ENCODE measurements at places on chromosomes 2 and 18.

DNA sequence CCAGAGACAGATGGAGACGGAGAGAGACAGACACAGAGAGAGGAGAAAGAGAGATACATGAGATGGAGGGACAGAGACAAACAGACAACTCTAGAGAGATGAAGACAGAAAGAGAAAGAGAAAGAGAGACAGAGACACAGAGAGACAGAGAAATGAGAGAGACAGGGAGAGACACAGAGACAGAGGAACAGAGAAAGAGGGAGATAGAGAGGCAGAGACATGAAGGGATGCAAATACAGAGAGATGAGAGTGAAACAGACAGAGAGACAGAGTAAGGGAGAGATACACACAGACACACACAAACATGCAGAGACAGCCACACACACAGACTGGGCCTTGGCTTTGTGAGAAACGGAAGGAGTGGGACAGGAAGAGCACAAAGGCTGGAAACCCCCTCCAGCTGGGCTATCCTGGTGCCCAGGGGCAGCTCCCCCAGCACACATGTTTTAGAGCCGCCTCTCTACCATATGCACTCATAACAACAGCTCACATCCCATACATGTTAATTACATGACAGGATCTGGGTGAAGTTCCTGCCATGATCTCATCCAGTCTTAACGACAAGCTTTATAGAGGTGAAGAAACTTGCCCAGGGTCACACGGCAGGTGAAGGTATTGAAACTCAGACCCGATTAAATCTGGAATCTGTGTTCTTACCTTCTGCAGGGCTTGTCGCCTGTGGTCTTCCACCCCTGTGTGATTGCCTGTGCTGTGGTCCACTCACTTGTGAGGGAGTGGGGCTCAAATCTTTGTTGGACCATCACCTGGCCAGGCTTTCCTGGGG is 32.4 kb downstream of the IL18R1 start:
- DNase-seq: no peak

- no peak for DNase-seq
Measured at GRCh38 chr18:65737471-65737955, 13.3 kb upstream of the CDH7 start.

DNA sequence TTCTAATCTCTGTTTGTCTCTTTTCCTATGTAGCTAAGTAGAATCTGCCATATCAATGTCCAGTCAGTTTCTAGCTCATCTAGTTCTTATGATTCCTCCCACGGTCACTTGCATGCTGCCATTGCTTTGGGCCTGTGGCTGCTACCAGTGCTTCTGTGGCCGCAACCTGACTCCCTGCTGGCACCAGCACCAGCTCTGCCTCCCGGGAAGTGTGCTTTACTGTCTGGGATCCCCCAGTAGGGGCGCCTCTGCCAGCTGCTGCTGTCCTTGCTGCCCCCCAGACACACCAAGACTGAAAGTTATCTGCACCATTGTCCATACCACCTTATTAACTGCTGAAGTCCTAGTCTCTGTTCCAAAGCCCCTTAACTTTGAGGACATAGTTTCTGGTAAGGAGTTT is 56.3 kb downstream of the RAPGEF4 start:
- no peak for DNase-seq

- DNase-seq: no peak
Measured at GRCh38 chr2:121072784-121073183, 212.2 kb downstream of the TFCP2L1 start.

GRCh38 chr18:59954755-59955156 is 55.0 kb downstream of the PMAIP1 start:
- DNase-seq: no peak

GRCh38 chr2:185417111-185417510 is 321.5 kb upstream of the FSIP2 start:
- DNase-seq: no peak

GRCh38 chr2:7010391-7011054 is 93.3 kb downstream of the RNF144A start:
- DNase-seq: no peak

DNA sequence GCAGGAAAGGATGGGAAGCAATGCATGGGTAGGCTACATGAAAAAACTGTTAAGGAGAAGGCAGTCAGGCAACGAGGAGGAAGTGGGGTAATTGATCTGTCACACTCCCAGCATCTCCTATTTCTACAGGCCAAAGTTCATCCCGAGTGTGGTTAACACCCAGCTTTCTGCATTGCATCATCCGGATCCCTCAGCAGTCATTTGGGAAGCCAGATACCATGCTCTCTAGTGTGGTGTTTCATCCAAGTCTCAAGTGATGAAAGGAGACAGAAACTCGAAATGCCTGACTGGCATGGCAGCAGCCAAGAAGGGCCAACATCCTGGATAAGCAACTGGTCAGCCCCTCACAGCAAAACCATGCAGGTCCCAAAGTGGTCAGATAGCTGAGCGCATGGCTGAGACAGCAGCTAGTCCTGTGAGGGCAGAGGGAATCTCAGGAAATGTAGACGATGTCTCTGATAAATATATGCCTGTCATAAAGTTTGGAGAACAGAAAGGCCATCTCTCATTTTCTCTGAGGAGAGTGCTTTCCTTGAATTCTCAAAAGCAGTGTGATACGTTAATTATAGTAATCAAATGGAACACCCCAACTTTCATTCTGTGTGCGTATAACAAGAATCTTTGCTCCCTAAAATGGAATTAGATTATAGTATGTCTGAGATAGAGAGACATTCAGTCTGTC is 24.8 kb upstream of the HNRNPA3 start:
- DNase-seq: no peak

DNA sequence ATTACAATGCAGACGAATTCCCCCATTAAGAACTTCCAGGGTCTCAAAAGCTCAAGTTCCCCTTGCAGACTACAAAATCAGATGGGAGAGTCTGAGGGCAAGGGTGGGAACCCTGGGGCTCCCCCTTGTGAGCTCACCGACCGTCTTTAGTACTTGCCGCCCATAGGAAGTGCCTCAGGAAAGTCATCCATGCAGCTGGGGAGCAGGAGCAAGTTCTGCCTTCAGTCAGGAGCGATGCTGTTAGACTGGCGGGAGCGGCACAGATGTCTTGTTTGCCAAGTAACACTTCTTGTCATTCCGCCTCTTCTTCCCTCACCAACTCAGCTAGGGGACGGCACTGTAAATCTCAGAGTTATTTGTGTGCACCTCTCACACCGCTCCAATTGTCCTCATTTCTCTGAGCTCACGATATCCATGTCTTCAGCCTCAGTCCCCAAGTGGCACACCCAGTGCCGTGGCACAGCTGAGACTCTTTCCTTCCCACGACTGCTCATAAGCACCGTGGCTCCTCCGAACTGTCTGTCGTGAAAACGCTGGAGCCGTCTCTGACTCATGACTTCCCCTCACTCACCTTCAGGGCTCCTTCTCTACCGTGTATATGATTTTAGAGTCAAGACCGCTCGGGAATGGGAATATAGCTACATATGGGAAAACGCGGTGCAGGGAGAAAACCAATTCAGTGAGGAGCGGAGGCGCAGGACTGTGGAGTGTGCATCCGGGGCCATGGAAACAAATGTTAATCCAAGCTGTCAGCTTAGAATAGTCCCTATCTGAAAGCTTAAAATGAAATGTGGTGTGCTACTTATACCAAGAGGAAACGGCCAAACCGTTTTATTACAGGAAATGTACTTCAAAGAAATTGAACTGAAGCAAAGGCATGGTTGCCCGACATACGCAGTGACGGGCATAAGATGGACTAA is 34.0 kb downstream of the UXS1 start:
- peak; percentile 54 for DNase-seq

- DNase-seq: no peak
Measured at GRCh38 chr2:112572005-112572404, 12.4 kb upstream of the CHCHD5 start.

DNA sequence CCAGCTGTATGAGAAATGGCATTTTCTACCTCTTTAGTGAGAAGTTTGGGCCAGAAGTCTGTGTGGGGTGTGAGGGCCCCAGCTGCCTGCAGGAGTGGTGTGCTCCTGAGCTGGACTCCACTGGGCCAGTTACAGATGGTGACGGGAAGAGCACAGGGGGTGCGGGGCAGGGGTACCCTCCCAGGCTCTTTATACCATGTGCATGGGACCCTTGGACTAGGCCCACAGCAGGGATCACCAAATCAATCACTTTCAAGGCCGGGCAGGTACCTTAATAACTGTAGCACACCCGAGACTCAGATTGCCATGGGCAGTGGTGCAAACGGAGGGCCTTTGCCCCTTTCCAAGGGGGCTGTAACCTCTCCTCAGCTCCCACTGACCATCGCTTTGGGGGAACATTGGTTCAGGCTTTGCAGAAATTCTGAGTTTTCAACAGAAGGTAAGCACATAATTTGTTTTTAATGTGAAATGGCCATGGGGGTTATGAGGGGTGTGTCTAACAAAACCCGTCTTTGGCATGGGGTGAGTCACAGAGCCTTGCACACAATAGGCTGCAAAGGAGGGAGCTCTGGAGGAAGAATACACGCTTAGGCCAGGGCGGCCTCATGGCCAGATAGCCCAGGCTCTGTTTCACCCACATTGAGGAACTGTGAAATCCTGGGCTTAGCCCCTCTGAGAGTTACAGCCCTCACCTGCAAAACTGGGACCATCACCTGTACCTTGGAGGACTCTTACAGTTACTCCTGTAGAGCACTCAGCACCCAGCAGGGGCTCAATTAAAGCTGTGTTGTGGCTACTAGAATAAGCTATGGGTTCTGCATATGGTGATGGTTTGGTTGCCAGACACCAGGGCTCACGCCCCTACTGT is 141.0 kb upstream of the BCL2L11 start:
- DNase-seq: no peak

GRCh38 chr2:88596141-88596830 is 31.0 kb downstream of the EIF2AK3 start:
- no peak for DNase-seq

GRCh38 chr2:183390109-183390508 is 265.9 kb downstream of the NUP35 start:
- no peak for DNase-seq

DNA sequence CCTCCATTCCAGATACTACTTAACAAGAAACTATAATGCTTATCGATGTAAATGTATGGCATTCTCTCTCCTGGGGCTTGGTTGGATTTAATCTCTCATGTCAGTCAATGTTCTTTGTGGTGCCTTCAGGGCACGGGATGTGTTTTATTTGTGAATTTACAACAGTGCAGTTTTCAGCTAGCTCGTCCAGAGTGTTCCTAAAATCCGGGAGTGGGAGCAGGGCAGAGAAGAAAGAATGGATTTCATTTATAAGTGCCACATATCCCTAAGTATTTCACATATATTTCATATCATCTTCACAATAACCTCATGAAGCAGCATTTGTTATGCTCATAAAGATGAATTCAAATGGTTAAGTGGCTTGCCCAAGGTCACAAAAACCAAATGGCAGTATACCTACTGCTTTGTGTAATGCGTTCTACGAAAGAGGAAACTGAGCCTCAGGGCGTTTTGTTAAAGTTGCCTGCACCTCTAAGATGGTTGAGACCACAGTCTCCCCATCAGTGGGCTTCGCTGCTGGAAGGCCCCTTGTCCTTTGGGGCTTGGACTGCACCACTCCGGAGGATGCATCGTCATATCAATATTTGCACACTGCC is 134.7 kb upstream of the MGAT5 start:
- no peak for DNase-seq

- DNase-seq: no peak
Measured at GRCh38 chr2:178506524-178506923, 26.3 kb downstream of the PLEKHA3 start.

- DNase-seq: no peak
Measured at GRCh38 chr2:121372721-121373353, 87.8 kb upstream of the TFCP2L1 start.

GRCh38 chr2:80363330-80363729 is 58.8 kb upstream of the LRRTM1 start:
- DNase-seq: no peak

- DNase-seq: no peak
Measured at GRCh38 chr2:2639251-2640139, 308.4 kb upstream of the MYT1L start.

GRCh38 chr2:48902521-48902920 is 147.0 kb upstream of the LHCGR start:
- no peak for DNase-seq

- DNase-seq: no peak
Measured at GRCh38 chr2:19416083-19416482, 57.7 kb upstream of the OSR1 start.

DNA sequence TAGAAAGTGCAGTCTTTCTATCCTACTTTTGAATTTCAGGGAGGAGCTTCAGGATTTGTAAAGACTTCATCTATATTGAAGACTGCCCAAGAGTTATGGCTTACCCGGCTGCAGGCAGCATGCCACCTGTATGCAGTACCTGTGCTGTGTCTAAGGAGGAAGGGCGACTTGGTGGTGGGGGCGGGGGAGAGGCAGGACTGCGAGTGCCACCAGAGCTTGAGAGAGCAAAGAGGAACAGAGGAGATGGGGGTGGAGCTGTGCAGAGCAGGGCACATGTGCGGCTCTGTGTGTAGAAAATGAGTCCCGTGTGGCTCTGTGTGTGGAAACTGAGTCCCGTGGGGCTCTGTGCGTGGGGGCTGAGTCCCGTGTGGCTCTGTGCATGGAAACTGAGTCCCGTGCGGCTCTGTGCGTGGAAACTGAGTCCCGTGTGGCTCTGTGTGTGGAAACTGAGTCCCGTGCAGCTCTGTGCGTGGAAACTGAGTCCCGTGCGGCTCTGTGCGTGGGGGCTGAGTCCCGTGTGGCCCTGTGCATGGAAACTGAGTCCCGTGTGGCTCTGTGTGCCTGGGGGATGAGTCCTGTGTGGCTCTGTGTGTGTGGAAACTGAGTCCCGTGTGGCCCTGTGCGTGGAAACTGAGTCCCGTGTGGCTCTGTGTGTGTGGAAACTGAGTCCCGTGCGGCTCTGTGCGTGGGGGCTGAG is 43.2 kb downstream of the LDLRAD4 start:
- DNase-seq: no peak

DNA sequence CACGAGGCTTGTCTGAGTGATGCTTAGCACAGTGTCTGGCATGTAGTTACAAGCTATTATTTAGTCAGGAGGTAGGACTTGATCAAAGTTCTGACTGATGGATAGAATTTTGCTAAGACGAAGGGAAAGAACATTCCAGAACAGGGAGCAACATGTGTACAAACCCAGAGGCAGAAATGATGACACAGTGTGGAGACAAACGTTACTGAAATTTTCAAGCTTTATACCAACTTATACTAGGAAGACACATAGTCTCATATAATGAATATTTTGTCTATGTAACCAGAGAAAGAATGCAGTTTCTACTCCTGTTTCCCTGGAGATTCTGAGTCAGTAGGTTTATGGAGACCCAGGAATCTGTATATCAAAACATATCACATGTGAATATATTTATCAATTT is 123.4 kb downstream of the FAM124B start:
- DNase-seq: no peak

GRCh38 chr2:105078906-105079495 is 41.1 kb downstream of the MRPS9 start:
- DNase-seq: no peak

GRCh38 chr18:5582849-5583681 is 39.3 kb upstream of the EPB41L3 start:
- DNase-seq: no peak

GRCh38 chr2:13682540-13683272 is 949.8 kb upstream of the LRATD1 start:
- DNase-seq: no peak

- DNase-seq: no peak
Measured at GRCh38 chr2:169106563-169107545, 37.5 kb downstream of the DHRS9 start.

GRCh38 chr2:21326152-21326551 is 202.4 kb downstream of the TDRD15 start:
- no peak for DNase-seq

GRCh38 chr2:8625399-8626300 is 56.2 kb upstream of the ID2 start:
- DNase-seq: no peak

GRCh38 chr2:53994818-53995808 is 24.3 kb upstream of the PSME4 start:
- DNase-seq: no peak
